ENCODE measurements at places on chromosomes 2 and 18.

DNA sequence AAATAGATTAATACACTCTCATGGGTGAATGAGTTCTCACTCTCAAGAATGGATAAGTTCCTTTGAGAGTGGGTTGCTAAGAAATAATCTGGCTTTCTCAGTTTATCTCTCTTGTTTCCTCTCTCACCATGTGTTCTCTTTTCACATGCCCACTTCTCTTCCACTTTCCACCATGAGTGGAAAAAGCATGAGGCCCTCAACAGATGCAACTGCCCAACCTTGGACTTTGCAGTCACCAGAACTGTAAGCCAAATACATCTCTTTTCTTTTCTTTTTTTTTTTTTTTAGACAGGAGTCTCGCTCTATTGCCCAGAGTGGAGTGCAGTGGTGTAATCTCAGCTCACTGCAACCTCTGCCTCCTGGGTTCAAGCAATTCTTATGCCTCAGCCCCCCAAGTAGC lies 18.1 kb upstream of the ETAA1 start:
- DNase-seq: no peak

GRCh38 chr2:230909841-230910545 lies 15.0 kb downstream of the GPR55 start:
- DNase-seq: no peak

- no peak for DNase-seq
These were observed 52.8 kb upstream of the CTAGE1 start for GRCh38 chr18:22470248-22471235.

- DNase-seq: no peak
These were observed 8.8 kb downstream of the IMMT start for GRCh38 chr2:86186431-86186830.

GRCh38 chr2:183530333-183530901 lies 406.2 kb downstream of the NUP35 start:
- no peak for DNase-seq

GRCh38 chr2:199631129-199631528 lies 173.4 kb upstream of the SATB2 start:
- no peak for DNase-seq

- DNase-seq: no peak
These were observed 79.2 kb downstream of the HS1BP3 start for GRCh38 chr2:20571644-20572215.

DNA sequence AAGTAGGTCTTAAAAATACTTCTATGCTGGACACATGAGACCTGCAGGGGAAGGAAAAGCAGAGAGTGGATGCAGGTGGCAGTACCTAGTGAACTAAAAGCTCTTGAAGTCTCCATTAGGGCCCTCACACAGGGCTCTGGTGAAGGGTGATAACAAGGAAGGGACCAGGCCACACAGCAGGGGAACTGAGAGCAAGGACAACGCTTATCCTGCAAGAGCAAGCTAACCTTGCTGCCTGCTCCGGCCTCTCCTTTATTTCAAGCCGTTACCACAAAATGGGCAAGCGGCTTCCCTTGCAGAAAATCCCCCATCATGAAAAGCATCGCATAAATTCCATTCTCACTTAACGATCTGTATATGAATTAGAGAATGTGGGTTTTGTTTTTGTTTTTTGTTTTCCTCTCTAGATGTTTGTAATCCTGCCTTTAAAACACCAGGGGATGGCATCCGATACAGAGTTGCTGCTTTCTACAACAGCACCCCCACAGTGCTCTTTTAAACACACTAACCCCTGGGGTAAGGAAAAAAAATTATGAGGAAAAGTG lies 64.5 kb downstream of the CACNB4 start:
- DNase-seq: no peak

GRCh38 chr2:187055463-187055862 lies 206.5 kb upstream of the ZSWIM2 start:
- DNase-seq: no peak

- DNase-seq: no peak
These were observed 9.4 kb downstream of the SMAD4 start for GRCh38 chr18:51039138-51040112.

- DNase-seq: no peak
These were observed 123.6 kb downstream of the MAP3K20 start for GRCh38 chr2:173199294-173199693.

- DNase-seq: no peak
These were observed 219.9 kb downstream of the CDH20 start for GRCh38 chr18:61553045-61553659.

GRCh38 chr2:127577973-127578372 lies 42.5 kb downstream of the MYO7B start:
- DNase-seq: no peak

GRCh38 chr2:215981115-215981514 lies 32.2 kb downstream of the MREG start:
- no peak for DNase-seq

- no peak for DNase-seq
These were observed 26.6 kb downstream of the FAHD2B start for GRCh38 chr2:97068074-97068473.

GRCh38 chr2:232761301-232761907 lies 15.0 kb downstream of the KCNJ13 start:
- DNase-seq: peak; percentile 11

GRCh38 chr2:143513081-143513480 lies 383.9 kb downstream of the ARHGAP15 start:
- no peak for DNase-seq

GRCh38 chr2:218010140-218010983 lies 7.6 kb upstream of the TNS1 start:
- peak; percentile 62 for DNase-seq
